ENCODE measurements at places on chromosomes 1 and 21.

GRCh38 chr1:50779801-50780200 lies 180.3 kb downstream of the FAF1 start:
- DNase-seq, result no peak

DNA sequence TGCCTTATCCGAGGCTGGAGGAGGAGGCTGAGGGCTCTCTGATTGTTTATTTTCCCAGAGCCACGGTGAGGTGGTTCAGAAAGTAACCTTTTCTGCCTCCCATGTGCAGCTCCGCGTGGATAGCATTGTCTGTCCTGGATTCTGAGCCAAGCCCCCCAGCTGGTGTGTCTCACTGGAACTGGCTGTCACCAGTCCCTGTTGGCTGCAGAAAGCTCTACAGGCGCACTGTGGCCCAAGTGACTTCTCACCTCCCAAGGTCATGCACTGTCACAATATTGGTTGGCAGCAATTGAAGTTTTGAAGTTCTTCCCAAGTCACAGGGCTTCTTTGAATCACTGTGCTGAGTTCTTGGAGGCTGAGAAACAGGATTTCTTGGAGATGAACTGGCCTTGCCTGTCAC lies 8.2 kb downstream of the BMP8A start:
- no peak for DNase-seq

GRCh38 chr21:27257908-27258556 lies 291.1 kb upstream of the ADAMTS5 start:
- DNase-seq, result peak; percentile 24

DNA sequence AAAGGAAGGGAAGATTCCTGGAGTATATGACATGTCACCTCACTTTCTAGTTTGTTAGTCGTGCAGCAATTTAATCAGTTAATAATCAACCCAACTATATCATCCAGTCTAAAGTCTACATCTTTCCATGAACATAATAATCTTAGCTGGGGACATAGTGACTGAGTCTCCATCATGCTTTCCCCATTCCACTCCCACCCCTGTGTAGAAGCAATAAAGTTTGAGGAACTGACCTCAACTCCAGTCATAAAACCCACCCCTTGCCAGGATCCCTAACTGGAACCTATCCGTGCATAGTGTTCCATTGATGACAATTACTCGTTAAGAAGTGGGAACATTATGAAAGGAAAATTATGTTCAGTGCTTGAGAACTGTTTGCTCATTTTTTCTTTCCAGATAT lies 48.9 kb upstream of the MROH9 start:
- DNase-seq, result no peak

DNA sequence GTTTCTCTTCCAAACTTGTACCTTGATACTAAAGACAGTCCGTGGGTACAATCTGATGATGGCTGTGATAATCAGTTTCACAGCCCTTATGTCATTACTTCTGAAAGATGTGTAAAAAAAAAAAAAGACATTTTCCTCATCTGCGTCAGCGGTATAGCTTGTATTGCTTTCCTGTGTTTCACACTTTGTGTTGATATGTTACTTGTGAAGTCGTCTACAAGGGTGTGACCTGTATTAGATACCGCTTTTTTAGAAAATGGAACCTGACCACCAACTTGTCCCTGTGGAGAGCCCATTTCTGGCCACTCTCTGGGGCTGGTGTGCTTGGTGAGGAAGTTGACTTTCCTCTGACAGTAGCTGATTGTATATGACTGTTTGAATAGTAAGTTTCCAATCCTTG lies 50.5 kb downstream of the PEX14 start:
- DNase-seq, result no peak

DNA sequence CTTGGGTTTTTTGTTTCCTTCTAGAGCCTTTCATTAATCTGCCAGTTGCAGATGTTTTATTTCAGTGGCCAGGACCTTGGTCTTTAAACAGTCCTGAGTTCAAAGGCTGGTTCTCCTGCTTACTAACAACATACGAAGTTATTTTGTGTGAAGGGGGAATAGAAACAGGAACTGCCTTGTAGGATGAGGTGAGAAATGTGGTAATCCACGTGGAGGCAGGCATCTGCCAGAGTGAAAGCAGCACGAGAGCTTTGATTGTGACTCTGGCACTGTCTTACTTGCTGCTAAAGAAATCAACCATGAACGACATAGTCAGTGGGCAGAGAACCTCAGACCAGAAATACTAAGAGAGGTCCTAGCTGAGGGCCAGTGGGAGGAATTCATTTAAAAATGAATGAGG lies 30.4 kb downstream of the TMEM63A start:
- no peak for DNase-seq

DNA sequence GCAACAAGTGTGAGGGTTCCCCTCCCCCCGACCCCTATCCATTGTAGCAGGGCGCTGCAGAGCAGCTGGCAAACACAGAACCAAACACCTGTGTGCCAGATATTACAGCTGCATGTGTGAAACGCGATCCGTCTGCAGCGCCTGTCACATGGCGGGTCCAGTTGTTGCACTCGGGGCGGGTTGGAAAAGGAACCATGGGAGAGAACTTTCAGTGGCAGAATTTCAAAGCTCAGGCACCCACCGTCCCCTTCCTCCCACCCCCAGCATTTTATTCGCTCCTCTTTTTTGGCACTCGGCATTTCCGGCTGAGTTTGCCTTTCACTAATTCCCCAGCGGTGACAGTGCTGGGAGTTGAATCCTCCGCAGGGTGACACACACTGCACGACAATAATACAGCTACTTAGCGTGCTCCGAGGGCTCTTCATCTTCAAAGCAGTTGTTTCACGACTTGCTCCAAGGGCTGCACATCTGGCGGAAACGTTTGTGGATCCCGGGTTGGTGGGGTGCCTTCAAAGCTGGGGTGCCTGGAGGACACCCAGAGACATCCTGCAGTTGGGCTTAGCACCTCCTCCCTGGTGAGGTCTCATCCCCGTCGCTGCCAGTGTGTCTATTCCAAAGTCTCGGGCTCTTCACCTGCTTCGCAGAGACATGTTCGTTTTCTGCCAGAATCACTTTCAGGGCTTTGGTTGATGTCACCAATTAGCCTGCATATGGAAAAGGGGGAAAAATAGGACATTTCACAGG lies 180.7 kb downstream of the ZBTB18 start:
- DNase-seq, result no peak

DNA sequence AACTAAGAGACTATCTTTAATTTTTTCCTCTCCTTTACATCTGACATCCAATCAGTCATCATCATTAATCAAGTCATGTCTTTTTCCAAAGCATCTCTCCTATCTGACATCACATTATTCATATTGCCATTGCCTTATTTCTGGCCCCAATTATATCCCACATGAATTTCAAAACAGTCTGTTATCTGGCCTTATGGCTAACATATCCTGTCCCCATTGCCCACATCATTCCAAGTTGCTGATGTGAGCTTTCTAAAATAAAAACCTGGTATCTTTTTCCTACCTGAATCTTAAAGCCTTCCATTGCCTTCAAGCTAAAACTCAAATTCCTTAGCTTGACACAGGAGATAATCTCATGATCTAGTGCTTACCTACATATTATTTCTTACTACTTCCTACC lies 283.9 kb downstream of the LRRC40 start:
- DNase-seq, result no peak

DNA sequence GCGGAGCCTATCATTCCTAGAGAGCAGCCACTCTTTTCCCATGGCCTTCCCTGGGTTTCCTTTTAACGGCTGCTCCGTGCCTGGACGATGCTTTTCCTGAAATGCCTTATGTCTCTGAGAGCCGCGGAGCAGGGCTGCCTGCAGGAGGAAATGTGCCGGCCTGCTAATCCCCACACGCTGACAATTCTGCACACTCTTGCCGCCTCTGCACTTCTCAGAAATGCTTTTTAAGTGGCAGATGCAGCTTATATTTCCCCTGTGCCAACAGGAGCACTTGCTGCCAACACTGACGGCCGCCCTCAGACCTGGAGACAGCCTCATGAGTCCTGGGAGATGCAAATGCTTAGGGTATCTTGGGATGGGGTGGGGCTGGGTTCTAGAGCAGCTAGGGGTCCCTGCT lies 253.2 kb downstream of the GRIK3 start:
- DNase-seq, result no peak

- no peak for DNase-seq
These were observed 23.1 kb downstream of the IL10RB start for GRCh38 chr21:33289199-33289819.

GRCh38 chr1:172254521-172255222 lies 165.8 kb upstream of the C1orf105 start:
- peak; percentile 65 for DNase-seq

DNA sequence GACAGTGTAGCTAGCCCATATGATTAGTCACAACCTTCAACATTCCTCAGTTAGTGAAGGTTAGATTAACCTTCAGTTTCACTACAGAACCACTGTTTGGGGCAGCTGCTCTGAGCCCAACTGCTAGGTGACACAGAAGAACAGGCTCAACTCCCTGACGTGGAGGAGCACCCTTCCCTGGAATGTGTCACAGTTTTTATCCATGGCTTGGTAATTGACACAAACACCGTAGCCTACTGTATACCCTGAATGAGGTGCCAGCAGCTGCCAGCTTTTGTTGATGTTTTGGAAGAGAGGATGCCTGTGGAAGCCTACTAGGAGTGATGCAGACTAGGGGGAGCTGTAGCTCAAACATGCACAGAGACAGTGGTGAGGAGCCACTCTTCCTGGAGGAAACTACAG lies 56.6 kb upstream of the CR2 start:
- no peak for DNase-seq

GRCh38 chr1:53334781-53335180 lies 6.9 kb upstream of the LRP8 start:
- no peak for DNase-seq

GRCh38 chr1:17186216-17186909 lies 18.6 kb upstream of the PADI1 start:
- DNase-seq, result no peak

DNA sequence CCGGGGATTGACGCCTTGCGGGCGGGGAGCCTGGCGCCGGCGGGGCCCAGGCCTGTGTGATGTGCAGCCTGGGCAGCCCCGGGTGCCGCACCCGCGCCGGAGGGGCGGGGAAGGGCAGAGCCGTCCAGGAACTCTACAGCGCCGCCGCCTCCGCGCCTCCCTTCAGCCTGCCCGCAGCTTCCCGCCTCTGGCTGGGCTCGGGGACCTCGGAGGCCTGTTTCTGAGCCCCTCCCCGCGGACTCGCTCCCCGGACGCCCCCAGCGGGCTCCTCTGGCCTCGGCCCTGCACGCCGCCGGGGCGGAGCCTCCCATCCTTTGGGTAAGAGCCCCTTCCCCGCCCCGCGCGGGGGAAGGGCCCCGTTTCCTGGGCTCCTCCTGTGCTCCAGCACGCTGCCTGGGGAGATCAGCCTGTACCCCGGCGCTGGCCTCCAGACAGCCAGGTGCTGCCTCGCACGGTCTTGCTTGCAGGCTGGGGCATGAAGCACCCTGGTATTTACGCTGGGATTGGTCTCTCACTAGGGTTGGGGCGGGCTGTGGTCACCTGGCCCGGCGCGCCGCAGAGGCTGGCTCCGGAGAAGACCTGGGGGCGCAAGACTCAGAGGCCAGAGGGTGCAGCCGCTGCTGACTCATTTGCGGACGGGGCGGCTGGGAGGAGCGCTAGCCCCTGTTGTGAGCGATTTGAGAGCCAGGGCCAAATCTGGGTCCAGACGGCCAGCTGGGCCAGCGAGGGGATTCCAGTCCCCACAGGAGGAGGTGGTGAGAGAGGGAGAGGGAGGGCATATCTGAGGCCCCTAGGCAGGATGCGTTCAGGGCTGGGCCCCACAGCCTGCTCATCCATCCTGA lies 5.7 kb upstream of the ACOT11 start:
- DNase-seq, result peak; percentile 7

GRCh38 chr1:161702250-161702649 lies 4.8 kb upstream of the FCRLA start:
- no peak for DNase-seq

DNA sequence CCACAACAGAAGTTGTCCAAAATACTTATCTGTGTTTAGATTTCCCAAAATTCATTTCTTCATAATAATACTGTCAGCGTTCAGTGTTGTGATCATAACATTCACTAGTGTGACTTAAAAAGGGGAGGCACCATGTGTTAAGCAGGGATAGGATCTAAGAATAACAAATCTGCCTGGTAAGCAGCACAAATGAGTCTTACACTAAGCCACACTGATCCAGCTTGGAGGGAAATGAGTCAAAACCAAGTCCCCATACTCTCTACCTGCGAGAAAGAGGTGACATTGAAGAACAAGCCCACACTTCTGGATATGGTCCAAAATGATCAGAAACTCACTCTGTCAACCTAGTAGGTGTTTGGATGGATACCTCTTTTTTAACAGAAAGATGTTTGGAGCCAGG lies 145.5 kb downstream of the CRB1 start:
- DNase-seq, result no peak

DNA sequence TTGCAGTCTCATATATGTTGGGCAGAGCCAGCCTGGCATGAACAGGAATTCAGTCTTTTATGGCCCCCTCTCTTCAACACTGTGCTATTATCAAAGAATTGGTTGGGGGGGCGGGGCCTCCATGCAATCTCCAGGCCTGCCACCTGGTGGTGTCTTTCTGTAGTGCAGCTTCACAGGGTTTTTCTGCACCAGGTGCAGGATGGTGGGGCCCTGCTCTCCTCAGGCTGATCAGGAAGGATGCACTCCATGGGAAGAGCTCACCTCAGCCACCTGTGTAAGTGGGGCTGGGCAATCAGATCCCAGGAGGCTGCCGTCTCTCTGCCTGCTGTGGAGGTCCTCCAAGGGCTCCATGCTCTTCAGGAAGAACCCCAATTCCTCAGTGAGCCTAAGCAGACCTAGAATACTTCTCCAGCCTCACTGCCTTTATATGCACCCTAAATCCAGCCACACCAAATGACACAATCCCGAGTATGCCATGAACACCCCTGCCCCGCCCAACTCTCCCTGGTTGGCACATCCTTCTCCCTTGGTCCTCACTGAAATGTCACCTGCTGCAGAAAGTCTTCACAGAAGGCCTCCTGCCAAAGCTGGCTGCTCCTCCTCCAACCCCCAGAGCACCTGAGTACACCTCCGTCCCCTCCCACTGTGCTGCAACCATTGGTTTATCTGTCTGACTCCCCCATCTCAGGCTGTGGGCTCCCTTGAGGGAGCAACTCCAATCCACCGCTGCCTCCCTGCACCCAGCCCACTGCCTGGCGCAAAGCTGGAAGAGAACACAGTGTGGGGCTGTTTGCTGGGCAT lies 16.5 kb downstream of the STK40 start:
- DNase-seq, result peak; percentile 51

GRCh38 chr1:185741551-185741950 lies 7.4 kb downstream of the HMCN1 start:
- peak; percentile 66 for DNase-seq

DNA sequence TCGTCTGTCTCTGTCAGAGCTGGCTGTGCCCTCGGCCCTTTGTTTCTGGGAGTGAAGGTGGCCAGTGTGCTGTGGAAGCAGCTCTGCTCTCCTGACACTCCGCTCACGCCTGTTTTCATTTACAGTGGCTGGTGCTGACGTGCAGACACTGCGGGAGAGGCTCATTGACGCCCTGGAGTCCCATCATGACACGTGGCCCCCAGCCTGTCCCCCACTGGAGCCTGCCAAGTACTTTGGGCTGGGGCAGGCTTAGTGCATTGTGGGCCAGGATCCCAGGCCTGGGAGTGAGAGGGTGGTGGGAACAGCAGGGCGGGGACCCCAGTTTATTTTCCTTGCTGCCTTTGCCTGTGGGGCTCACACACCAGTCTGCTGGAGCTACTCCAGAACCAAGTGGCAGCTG lies 21.1 kb downstream of the QSOX1 start:
- DNase-seq, result no peak

- DNase-seq, result peak; percentile 60
These were observed 435.3 kb upstream of the USP24 start for GRCh38 chr1:55650444-55650843.

GRCh38 chr1:221698579-221699349 lies 43.1 kb downstream of the DUSP10 start:
- DNase-seq, result no peak

GRCh38 chr1:7962014-7962335 lies 464 bp downstream of the PARK7 start:
- DNase-seq, result no peak

GRCh38 chr1:201999625-202000238 lies 10.7 kb upstream of the ELF3 start:
- DNase-seq, result peak; percentile 24

Data from fibroblast of gingiva (primary cell).